ENCODE measurements at places on chromosomes 2 and 18. TPM values are rescaled to one million over a fixed set of nuclear protein-coding genes. Genes with fewer than 3 reads are reported as not detected.

DNA sequence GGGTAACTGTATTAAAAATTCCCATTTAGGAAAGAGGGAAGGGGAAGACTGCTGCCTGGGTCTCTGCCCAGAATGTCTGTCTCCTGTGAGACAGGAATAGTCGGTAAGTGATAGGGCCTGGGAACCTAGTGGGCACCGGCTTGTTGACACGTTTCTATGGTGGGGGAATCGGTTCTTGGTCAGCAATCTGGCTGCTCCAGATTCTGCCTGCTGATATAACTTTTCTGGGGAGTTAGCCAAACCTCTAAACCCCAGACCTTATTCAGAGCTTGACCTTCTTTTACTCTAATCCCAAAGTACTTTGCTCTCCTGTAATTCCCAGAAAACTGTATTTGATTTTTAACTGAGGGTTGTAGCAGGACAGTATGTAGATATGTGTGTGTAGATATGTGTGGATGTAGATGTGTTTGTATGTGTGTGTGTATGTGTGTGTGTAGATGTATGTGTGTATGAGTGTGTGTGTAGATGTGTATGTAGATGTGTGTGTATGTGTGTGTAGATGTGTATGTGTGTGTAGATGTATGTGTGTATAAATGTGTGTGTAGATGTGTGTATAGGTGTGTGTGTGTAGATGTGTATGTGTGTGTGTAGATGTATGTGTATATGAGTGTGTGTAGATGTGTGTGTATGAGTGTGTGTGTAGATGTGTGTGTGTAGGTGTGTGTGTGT, 61.8 kb upstream of the TXNDC2 start:
- DNase-seq, result no peak

DNA sequence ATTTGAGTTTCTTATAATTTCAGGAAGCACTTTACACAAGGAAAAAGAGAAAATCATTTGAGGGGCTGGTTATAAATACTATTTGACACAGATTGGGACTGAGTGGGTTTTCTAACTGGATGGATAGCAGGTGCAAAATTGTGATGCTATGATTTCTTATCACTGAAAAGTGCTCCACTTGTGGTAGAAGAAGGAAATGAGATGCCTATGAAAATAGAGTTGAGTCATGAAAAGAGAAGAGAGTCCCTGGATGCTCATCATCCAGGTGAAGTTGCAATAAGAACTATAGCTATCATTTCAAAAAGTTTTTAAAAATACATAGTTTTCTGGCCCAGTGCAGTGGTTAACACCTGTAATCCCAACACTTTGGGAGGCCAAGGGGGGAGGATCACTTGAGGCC, 39.4 kb upstream of the NFE2L2 start:
- no peak for DNase-seq

- DNase-seq, result no peak
Measured at GRCh38 chr2:182541268-182541667, 114.4 kb upstream of the PDE1A start.

- peak; percentile 44 for DNase-seq
Measured at GRCh38 chr2:197944416-197945096, 140.2 kb downstream of the PLCL1 start.

DNA sequence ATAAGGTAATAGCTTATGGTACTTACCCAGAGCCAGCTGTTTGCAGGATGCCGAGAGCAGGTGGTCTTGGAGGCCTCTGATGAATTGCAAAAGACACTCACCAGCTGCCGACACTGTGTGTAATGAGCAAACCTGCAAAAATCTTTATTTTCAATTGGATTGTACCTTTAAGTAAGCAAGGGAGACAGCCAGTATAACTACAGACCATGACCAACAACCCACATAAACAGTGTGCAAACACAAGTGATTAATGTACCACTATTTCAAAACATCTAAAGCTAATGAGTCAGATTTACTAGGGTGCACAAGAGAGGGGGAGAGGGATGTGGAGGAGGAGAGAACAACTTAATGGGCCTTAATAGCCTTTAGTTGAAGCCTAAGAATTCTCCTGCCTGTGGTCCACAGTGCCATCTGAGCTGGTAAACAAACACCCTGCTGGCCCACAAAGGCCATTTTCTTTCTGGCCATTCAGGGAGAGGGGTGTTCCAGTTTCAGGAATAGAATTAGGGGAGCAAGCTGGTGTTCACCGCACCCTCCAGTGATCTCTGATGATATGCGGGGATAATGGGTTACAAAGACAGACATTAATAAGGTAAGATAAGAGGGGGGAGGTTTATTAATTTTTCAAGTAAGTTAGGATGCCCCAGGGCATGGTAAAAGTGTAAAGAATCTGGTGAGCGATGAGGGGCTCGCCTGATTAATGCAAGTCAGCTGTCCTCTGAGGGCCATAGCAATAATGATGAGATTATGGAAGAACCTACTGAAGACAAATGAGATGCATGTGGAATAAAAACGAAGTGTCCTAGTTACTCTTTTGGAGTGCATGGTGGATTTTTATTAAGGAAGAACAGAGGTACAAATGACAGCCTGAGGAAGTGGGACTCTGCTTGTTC, 196.4 kb downstream of the HRH4 start:
- DNase-seq, result peak; percentile 78

DNA sequence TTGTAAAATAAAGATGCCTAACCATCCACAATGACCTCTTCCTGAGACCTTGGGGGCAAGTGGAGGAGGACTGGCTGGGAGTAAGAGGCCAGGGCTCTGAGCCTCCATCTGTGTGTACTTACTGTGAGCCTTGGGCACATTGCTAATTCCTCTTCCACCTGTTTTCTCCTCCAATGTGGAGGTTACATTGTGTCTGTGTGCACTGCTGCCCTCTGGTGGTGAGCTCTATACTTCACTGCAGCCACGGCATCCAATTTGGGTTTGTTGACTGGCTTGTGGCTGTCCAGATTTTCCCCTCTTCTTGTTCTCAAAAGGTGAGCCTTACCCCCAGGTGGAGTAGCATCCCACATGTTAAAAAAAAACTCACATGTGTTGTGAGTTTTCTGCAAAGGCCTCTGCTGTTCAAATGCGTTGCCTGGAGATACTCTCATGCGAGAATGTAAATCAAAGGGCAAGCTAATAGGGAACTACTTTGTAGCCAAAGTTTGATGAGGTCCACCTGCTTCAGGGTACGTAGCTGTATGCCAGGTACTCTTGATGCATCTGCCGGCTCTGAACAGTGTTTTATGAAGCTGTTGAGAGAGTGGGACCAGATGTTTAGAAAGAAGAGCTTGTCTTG, 80.8 kb downstream of the APOB start:
- DNase-seq, result no peak

DNA sequence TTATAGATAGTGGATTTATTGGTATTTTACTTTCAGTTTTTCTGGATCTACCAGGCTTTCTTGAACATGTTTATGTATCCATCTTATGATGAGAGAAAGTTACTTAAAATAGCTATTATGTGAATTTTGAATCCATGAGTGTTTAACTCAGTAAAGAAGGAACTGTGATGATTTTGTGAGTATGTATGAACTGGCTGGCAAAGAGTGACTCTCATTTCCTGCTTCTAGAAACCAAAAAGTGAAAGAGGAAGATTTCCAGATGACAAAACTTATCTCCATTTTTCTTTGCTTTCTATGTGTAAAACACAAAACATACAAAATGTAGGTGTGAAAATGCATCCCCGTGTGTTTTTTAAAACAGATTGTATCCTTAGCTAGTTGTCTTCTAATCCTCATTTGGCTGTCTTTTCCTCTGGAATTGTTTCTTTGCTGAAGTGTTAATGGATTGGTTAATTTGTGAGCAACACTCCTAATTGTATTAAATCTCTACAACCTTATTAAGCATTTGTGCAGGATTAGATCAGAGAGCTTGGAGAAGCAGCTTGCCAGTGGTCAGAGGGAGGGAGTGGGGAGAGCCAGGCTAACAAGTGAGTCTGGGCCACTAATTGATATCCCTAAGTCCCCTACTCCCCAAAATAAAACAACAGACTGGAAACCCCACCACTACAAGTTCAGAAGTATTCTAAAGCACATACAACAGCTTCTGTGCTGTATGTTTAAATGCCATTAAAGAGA, 23.9 kb downstream of the PTPRM start:
- DNase-seq, result no peak

DNA sequence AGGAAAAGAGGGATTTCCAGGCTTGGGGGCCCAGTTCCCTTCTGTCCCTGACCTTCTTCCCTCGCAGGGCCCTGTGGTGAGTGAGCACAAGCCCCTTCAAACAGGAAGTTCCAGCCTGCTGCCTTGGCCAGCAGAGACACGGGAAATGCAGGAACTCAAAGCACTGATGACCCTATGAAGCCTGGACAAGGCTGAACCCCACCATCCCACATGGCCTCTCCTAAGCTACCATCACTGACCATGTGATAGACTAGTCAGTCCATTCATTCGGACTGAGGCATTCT, 196.4 kb downstream of the TNS1 start:
- DNase-seq, result no peak

GRCh38 chr2:231425811-231426703, 30.5 kb downstream of the B3GNT7 start:
- DNase-seq, result no peak

DNA sequence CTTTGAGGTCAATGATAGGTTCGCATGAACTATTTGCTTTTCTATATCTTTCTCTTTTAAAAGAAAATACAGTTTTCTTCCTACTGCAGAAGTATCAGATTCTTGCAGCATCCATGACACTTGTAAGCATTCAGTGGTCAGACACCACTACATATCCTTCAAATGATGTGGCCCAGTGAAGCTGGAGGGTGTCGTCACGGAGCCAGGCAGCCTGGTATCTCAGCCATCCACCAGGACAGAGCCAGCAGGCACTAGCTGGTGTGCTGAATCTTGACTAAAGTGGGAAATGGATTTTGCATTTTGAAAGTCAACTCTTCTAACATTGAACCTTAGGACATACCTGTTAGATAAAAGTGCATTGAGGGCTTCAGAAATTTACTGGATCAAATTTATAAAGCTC, 5.4 kb downstream of the KLHL14 start:
- no peak for DNase-seq

DNA sequence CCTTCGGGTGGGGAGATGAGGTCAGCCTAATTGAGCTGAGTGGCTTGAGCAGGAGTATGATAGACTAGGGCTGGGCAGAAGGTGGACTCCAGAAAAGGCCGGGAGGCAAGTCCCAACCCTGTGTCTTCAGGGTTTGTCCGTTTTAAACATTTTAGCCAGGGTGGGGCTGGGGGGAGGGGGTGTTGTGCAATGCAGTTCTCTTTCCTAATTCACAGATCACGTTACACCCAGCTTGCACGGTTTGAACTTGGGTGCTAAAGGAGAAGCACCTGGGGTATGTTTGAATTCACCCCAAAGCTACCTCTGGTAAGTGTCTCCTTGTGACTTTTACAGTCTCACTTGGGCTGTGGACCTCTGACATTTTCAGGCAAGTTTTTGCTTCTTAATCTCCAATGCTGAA, 233.3 kb downstream of the AGAP1 start:
- no peak for DNase-seq

DNA sequence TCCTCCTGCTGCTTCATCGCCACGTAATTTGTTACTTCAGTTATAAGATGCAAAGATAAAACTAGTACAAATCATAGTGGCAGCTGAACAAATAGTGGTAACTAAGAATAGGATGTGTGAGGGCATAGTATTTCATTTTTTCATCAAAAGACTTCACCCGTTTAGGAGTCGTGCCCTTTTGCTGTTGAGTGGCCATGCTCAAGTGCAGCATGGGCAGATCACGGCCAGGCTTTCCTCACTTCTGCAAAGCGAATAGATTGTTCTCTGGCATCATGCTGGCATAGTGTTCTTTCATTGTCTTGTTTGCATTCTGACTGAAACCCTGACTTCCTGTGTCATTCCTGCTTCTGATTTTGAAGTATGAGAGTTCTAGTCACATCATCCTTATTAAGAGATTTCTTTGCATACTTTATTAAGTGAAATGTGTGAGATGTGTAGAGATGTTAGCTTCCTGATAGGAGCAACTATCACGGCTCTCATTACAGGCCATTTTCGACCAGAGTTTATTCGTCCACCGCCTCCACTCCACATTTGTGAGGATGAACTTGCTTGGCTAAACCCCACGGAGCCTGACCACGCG, 11.8 kb downstream of the CNOT11 start:
- no peak for DNase-seq

- no peak for DNase-seq
Measured at GRCh38 chr2:142218471-142218870, 87.7 kb upstream of the LRP1B start.

DNA sequence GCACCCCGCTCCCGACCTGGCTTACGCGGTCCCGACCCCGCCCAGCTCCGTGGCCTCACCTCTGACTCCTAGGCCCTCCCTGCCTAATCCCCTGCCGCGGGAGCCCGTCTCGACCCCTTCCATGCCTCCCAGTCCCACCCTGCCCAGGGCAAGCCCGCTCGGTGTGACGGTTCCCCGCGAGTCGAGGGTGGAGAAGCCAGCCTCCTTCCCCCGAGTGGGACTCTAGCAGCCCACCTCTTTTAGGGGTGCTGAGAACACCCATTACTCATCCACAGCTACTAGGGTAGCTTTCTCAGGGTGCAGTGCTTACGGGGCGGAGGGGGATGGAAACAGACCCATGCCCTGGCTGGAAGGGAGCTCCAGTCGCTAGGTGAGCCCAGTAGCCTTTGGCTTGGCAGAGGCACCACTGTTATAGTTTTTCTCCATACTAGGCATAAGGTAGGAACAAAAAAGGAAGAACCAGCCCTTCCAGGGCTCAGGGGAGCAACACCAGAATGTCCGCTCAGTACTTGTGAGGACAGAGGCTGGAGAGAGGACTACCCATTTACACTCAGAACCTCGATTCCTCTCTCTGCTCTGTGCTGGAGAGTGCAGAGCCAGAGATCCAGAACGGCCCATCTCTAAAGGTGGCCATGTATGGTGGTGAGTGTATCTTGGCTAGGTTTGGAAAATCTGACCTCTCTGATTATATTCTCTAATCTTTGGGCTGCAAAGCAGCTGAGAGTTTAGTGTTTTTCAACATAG, 606 bp downstream of the AGBL5 start:
- DNase-seq, result no peak

DNA sequence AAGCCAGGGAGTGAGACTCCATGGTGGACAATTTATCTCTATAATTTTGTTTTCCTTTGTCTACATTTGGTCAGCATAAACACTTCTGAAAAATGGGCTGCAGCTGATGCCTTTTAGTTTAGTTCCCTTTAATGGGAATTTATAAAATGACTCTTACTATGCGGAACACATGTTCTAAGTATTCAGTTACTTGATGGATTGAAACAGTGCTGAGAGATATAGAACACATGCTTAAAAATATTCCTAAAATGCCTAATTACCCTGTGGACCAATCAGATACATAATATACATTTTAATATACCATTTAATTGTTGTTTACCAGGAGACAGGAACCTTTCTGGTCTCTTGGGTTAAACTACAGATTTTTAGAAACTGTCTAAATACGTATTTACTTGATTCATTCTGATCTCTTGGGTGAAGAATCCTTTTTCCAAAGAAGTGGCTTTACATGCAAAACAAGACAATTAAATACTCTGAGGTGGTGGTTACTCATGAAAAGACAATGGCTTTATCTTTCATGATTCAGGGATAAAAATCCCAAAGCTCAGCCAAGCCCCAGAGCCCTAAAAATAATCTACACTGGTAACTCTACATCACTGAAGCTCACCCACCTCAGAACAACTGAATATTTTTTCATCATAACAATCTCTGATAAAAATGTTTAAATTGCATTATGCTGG, 128.1 kb upstream of the SERTAD2 start:
- no peak for DNase-seq

CFC1 gene
- not detected for polyA plus RNA-seq

PRSS56 gene
- not detected for polyA plus RNA-seq

DAW1 gene
- 0.64 TPM for polyA plus RNA-seq

DSEL gene
- polyA plus RNA-seq, result 24.4 TPM

TLX2 gene
- polyA plus RNA-seq, result 0.13 TPM

AQP12A gene
- polyA plus RNA-seq, result 1.5 TPM

HIBCH gene
- polyA plus RNA-seq, result 66.5 TPM

Data from left renal cortex interstitium (tissue), 4 donors.